ENCODE measurements at places on chromosomes 6 and 20.
A peak's percentile ranks its signal among the peaks of the same experiment; 100 is the strongest.

GRCh38 chr6:150765067-150765764 lies 100.3 kb upstream of the MTHFD1L start:
- DNase-seq, result no peak

GRCh38 chr20:1775117-1775516 lies 117.5 kb upstream of the SIRPG start:
- DNase-seq, result peak; percentile 53

- DNase-seq, result no peak
Measured at GRCh38 chr20:4147319-4147718, 132.0 kb upstream of the RNF24 start.

GRCh38 chr20:64077094-64077493 lies 2.2 kb downstream of the RGS19 start:
- DNase-seq, result no peak

DNA sequence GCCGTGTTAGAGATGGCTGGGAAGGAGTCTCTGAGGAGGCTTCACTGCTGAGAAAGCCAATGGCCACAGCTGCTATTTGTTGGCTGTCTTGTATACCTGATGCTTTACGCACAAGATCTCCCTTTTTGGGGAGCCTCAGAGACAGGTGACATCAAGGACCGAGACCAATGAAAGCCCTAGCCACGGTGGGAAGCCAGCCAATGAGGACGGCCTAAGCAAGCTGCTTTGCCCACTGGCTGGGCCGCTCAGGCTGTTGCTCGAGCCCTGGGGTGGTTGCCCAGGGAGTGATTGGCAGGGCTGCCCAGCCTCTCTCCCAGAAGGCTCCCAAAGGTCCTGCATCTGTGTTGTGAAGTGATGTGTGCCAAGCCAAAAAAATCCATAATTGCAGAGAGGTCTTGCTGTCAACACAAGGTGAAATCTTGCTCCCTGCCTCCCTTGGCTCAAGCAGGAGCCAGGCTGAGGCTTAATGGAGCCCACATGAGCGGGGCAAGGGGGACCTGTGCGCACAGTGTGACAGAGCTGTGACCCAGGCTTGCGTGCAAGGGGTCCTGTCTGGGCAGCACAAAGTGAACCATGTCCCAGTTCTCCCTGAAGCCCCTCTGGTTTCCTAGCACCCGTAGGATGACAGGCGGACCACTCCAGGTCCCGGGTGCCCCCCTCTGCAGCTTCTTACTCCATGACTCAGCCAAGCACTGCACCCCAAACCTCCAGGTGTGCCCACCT lies 4.3 kb downstream of the MMP24OS start:
- DNase-seq, result no peak

DNA sequence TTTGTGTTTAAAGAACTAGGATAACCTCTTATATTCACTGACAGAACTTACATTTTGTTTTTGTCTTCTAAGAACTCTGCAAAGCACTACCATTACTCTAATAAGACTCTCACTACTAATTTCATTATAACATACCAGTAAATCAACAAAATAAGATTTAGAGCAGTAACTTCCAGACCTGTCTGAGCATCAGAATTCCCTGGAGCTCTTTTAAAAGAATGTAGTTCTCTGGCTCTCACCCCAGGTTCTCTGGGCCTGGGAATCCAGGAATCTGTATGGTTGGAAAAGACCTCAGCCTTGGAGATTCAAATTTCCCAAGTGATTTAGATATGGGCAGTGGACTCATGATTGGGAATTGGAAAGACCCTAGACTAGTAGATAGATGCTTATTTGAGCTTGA lies 89.4 kb downstream of the JAG1 start:
- no peak for DNase-seq

GRCh38 chr6:19394687-19395086 lies 442.5 kb upstream of the ID4 start:
- DNase-seq, result no peak

DNA sequence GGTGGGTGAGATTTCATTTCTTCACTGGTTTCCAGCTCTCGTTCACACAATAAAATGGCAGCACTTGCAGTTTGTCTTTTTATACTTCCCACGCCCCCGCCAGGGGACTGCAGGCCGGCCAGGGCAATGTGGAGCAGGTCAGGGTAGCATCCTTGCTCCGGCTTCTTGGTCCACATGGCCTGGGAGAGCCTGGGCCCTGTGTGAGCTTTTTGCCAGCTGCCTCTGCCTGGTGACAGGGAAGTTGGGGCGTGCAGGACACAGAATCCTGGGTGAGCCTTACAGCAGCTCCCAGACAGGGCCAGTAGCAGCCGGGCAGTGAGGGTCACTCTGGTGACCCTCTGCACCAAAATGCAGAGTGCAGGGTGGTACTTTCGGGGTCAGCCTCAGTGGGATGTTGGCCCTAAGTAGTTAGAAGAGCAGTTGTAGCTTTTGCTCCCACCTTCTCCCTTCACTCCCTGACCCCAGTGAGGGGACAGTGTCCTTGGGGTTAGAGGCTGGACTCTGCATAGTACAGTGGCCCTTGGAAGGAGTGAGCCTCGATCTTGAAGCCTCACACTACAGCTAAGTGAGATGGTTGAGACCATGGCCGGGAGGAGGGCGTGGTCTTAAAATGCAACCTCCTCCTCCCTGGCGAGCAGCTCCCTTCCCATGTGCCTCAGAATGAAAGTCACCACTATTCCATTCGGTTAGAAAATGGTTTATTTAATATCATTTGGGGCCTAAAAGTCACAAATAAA lies 23.8 kb downstream of the PYGB start:
- DNase-seq, result no peak

- DNase-seq, result no peak
Measured at GRCh38 chr20:47032933-47033578, 138.4 kb downstream of the EYA2 start.

GRCh38 chr6:139325125-139325524 lies 33.3 kb upstream of the TXLNB start:
- no peak for DNase-seq

DNA sequence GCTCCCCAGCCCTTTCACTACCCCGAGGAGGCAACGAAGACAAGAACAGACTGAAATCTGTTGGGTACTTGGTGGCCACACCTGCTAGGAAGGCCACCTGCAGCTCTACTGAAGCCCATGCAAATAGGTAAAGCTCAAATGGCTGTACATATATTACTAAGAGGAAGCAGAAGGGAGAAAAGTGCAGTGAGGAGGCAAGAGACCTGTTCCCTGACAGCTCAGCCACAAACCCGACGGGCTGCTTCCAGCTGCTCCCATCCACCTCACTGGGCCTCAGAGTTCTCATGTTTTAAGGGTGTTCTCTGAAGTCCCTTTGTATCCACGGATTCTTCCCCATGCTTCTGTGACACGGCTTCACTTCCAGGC lies 24.6 kb downstream of the TRAM2 start:
- DNase-seq, result no peak

- DNase-seq, result no peak
Measured at GRCh38 chr20:64077876-64078551, 1.3 kb downstream of the RGS19 start.

DNA sequence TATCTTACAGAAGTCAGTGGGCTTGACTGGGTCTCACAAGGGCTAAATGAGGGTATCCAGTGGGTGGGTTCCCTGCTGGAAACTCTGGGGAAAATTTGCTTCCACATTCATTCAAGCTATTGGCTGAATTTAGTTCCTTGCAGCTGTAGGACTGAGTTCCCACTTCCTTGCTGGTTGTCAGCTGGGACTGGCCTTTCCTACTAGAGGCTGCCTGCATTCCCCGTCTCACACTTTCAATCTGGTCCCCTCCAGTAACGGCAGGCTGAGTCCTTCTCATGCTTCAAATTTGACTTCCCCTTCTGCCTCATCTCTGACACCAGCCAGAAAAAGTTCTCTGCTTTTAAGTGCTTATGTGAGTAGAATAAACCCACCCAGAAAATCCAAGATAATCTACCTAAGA lies 4.4 kb downstream of the CSNK2A1 start:
- DNase-seq, result no peak

DNA sequence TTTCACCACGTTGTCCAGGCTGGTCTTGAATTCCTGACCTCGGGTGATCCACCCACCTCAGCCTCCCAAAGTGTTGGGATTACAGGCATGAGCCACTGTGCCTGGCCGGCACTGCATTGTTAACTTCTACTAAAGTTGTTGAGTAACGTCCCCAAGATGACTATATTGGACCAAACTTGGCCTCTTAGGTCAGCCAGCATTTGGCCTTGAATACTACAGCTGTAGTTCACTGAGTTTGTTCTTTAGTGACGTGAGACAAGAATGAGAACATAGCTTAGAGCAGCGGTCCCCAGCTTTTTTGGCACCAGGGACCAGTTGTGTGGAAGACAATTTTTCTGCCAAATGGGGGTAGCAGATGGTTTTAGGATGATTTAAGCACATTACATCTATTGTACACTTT lies 237.1 kb downstream of the TBC1D7 start:
- DNase-seq, result no peak

- no peak for DNase-seq
Measured at GRCh38 chr6:156880913-156881312, 103.7 kb downstream of the ARID1B start.

DNA sequence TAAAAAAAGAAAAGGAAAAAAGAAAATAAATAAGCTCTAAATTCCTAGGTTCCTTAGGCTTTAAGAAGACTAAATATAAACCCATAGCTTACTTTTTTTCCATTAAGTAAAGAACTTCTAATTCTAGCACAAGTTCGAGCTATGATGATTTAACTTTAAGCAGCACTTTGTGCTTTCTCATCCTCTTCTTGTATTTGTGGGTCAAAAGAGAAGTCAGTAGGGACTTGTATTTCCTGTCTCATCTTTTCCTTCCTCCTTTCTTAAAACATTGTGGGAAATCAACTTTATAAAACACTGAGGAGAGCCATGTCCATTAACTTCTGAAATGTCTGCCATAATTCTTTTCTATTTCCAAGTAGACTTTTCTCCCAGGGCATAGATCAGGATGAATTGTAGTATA lies 637.7 kb upstream of the CITED2 start:
- no peak for DNase-seq

DNA sequence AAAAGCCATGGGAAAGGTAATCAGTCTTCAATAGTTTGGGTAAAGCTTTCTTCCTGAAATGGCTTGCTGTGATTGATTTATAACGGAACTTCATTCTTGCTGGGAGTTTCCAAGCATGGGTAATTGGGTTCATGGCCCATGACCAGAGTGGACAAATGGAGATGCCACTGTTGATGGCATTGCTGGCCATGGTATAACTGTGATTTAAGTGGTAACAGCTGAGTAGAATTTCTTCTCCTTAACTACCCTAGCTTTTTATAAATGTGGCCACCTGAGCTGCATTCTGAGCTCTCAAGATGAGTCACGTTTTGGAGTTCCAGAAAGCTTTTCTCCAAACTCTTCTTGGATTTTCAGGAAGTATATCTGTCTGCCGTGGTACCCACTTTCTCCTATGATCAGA lies 39.9 kb upstream of the SNRPB2 start:
- no peak for DNase-seq

DNA sequence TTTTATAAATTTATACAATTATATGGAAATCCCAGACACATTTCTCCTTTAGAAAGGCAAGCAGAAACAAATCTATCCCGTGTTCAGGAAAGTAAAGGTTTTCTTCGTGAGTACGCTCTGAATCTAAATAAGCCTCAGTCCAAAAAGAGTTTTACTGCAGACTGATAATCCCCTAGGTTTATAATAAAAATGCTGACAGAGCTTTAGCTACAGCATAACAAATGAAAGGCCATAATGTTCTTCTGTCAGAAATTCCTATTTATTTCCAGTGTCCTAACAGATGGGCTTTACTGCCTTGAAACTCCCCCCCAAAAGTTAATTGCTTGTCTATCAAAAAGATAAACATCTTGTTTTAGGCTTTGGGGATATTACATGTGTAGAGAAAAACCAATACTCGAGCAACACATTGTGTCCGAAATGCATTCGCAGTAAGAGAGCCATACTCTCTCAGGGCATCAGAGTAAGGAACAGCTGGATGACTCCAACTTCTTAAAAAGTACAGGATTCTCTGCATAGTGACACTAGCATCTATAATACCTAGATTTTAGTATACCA lies 109.0 kb downstream of the PRKN start:
- DNase-seq, result no peak

GRCh38 chr20:4883051-4883450 lies 118.3 kb downstream of the SLC23A2 start:
- DNase-seq, result no peak

DNA sequence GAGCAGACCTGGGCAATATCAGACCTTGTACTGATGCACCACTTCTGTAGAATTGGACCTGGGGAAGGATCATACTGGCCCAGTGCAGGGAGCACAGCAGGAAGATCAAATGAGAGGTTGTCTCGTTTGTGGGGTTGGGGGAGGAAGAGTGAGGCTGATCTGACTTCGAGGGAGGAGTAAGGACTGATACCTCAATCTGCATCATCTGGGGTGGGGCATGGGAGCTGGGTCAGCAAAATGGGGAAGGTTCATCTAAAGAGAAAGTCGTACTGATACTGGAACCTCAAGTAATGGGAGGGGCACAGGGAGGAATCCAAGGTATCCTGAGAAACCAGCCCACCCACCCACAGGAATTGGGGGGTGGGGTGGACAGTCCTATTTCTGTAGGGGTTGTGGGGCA lies 3.7 kb downstream of the RNF39 start:
- DNase-seq, result no peak

- no peak for DNase-seq
Measured at GRCh38 chr20:45114465-45115385, at the start of gene WFDC5. Gene WFDC5 (minus strand): TSS chr20:45115174. CDS start chr20:45115083, 91 bp downstream.

GRCh38 chr6:19921786-19922185 lies 84.6 kb downstream of the ID4 start:
- no peak for DNase-seq

GRCh38 chr6:45609141-45609638 lies 231.5 kb upstream of the SUPT3H start:
- DNase-seq, result peak; percentile 99

GRCh38 chr6:139882977-139883728 lies 508.7 kb upstream of the CITED2 start:
- DNase-seq, result no peak

- peak; percentile 35 for DNase-seq
Measured at GRCh38 chr20:44888226-44889103, 3.0 kb downstream of the YWHAB start.

DNA sequence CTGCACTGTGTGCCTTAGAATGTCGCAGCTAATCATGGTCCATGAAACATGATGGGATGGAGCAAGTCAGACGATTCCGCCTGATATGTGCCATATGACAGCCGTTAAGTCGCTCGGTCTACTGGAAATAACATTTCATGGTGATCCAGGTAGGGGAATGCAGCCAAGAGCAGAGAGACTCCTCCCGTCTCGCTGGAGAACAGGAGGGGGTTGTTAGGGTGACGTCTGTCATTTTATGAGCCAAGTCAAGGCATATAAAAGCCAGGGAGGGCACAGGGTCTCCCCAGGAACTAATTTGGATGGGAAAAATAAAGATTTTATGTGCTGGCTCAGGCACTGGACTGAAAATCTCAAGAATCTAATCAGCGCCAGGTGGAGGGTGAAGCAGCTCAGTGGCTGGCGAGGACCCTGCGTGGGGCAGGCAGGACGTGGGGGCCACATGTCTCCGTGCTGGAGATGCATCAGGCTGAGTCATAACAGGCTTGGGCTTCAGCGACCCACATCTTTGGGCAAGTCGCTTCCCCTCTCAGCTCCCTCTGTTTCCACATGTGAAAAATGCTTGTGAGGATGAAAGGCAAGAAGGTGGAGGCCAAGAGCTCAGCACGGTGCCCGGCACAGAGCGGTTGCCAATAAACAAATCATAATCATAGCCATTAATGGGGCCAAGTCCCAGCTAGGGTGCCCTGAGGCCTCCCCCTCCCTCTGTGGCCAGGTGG lies 234.6 kb downstream of the ANKRD60 start:
- DNase-seq, result peak; percentile 26

- no peak for DNase-seq
Measured at GRCh38 chr20:35001596-35002362, 46.1 kb downstream of the MYH7B start.

All from AG10803 (cell line).